8988T (cell line): ENCODE measurements at places on chromosomes 2 and 18.

- DNase-seq, result no peak
Observed at GRCh38 chr18:36600548-36600947, 228.3 kb downstream of the TPGS2 start.

- DNase-seq, result no peak
Observed at GRCh38 chr2:121469356-121469755, 61.3 kb upstream of the RNU4ATAC start.

GRCh38 chr18:12742453-12742852 lies 39.6 kb downstream of the PSMG2 start:
- no peak for DNase-seq

GRCh38 chr2:211762479-211762878 lies 776.1 kb downstream of the ERBB4 start:
- no peak for DNase-seq

- DNase-seq, result no peak
Observed at GRCh38 chr2:96158554-96158940, 13.3 kb upstream of the DUSP2 start.

- no peak for DNase-seq
Observed at GRCh38 chr2:16247326-16248122, 307.2 kb downstream of the MYCN start.

DNA sequence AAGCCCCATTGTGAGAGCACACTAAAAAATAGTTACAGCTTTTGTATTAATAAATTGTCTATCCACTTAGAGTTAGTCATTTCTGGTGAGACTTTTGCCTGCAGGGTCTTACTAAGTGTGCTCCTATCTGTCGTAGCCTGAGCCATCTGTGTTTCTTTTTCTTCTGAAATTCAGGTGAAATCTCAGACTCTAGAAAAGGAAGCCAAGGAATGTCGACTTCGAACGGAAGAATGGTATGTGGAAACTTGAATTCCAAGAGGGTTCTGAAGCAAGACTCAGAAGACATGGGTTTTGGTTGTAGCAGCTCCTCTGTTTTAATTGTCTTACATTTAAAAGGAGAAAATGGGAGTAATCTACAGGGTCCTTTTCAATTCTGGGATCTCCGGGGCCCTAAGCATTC lies 70.0 kb upstream of the STON1 start:
- DNase-seq, result no peak
